Parietal lobe (tissue), 2 donors: ENCODE measurements at places on chromosomes 2 and 18. TPM values are rescaled to one million over a fixed set of nuclear protein-coding genes. Genes with fewer than 3 reads are reported as not detected.

NCKAP5 gene
- total RNA-seq: 19.7 TPM

MYO7B gene
- total RNA-seq: not detected

SP140 gene
- total RNA-seq: 1.9 TPM

FSHR gene
- total RNA-seq: not detected

ARL5A gene
- 61.7 TPM for total RNA-seq

COL4A3 gene
- total RNA-seq: 2.5 TPM

GNAL gene
- total RNA-seq: 59.8 TPM

TMEM150A gene
- total RNA-seq: 6.6 TPM

TNFRSF11A gene
- total RNA-seq: 0.63 TPM

CREG2 gene
- total RNA-seq: 4.7 TPM

PIEZO2 gene
- 2.8 TPM for total RNA-seq

UGT1A10 gene
- not detected for total RNA-seq

ARHGAP15 gene
- 19.4 TPM for total RNA-seq

RNU2-63P gene
- total RNA-seq: not detected

CD207 gene
- not detected for total RNA-seq

KCNG3 gene
- total RNA-seq: 0.31 TPM

MC5R gene
- 5.0 TPM for total RNA-seq

SPP2 gene
- not detected for total RNA-seq

ANKRD30BL gene
- total RNA-seq: 47.0 TPM

SLC5A7 gene
- 1.3 TPM for total RNA-seq

CACNB4 gene
- 132 TPM for total RNA-seq

TBC1D8 gene
- total RNA-seq: 12.5 TPM

CHRNG gene
- not detected for total RNA-seq

CCNYL1 gene
- 21.0 TPM for total RNA-seq

LIMS3 gene
- total RNA-seq: 2.5 TPM

MTA3 gene
- total RNA-seq: 54.1 TPM

CRYGC gene
- total RNA-seq: not detected

SCG2 gene
- total RNA-seq: 50.7 TPM

ANKRD62 gene
- 0.63 TPM for total RNA-seq

SIX3 gene
- total RNA-seq: 0.31 TPM

SYT4 gene
- 372 TPM for total RNA-seq

ZEB2 gene
- 925 TPM for total RNA-seq

GKN1 gene
- total RNA-seq: not detected

TRIM43 gene
- not detected for total RNA-seq

ROCK1 gene
- 105 TPM for total RNA-seq

MYCN gene
- total RNA-seq: 75.1 TPM

TPO gene
- 0.31 TPM for total RNA-seq

CCDC74B gene
- 5.6 TPM for total RNA-seq

COL6A3 gene
- total RNA-seq: 2.8 TPM

SPATA3 gene
- total RNA-seq: not detected

LRRC30 gene
- not detected for total RNA-seq

TCF23 gene
- total RNA-seq: not detected

C2orf81 gene
- 1.6 TPM for total RNA-seq

STK25 gene
- 209 TPM for total RNA-seq

WDR75 gene
- 87.6 TPM for total RNA-seq

TSPYL6 gene
- total RNA-seq: 0.31 TPM

SCYGR4 gene
- not detected for total RNA-seq

MBD5 gene
- total RNA-seq: 137 TPM

MCM6 gene
- 24.7 TPM for total RNA-seq

LYG2 gene
- total RNA-seq: not detected
